Endodermal cell (in vitro differentiated cells): ENCODE measurements at places on chromosomes 16 and 17. TPM values are rescaled to one million over a fixed set of nuclear protein-coding genes. Genes with fewer than 3 reads are reported as not detected.

DNA sequence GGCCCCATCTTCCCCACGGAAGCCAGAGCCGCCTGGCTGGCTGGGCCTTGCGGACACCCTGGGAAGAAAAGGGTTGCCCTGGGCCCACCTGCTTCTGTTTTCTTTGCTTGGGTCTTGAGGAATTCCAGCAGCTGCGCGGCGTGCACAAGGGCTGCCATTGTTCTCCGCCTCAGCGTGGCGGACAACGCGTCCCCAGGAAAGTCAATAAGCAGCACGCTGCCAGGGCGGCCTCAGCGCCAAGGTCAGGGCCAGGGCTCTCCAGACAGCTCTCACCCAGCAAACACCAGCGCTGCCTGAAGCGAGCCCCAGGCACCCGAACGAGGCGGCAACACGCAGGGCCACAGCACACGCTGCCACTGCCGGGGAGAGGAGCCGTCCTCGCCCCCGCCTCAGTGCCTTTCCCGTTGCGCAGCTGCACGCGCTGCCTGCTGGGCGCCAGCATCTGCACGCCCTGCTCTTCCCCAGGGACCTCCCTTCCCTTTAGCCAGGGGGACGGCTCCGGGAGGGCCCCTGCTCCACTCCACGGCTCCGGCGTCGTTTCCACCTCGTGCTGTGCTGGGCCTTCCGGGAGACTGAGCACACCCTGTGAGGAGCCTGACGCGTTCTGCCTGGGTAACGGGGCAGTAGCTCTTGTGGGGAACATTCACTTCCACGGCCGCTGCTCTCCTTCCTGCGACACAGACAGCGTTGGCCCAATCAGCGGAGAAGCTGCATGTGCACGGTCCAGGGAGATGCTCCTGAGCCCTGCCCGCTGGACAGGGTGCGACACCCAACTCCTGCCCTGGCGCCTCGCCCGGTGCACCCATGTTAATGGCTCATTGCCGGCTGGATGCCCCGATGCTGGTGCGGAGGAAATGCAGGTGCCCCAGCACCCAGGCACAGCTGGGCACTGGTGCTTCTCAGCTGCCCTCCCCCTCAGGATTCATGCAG is 57.8 kb downstream of the LMF1 start:
- no peak for DNase-seq

The KRT36 gene
- not detected in 2 replicates for total RNA-seq

- no peak for DNase-seq
These were observed 7.2 kb upstream of the MTSS2 start for GRCh38 chr16:70692873-70693671.

- DNase-seq = no peak
These were observed 5.2 kb upstream of the TOB1 start for GRCh38 chr17:50871364-50871763.

DNA sequence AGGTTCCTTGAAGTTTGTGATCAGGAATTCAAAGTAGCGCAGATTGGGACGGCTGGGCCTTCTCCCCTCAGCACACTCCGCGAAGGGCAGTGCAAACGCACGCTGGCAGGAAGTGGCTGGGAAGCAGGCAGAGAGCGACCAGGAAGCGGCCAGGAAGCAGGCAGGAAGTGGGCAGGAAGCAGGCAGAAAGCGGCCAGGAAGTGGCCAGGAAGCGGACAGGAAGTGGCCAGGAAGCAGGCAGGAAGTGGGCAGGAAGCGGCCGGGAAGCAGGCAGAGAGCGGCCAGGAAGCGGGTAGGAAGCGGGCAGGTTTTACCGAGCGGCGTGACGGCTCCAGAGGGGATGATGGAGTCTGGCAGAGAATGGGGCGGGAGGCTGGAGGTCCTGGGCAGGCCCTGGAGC is 3.2 kb downstream of the DPEP1 start:
- DNase-seq = no peak

DNA sequence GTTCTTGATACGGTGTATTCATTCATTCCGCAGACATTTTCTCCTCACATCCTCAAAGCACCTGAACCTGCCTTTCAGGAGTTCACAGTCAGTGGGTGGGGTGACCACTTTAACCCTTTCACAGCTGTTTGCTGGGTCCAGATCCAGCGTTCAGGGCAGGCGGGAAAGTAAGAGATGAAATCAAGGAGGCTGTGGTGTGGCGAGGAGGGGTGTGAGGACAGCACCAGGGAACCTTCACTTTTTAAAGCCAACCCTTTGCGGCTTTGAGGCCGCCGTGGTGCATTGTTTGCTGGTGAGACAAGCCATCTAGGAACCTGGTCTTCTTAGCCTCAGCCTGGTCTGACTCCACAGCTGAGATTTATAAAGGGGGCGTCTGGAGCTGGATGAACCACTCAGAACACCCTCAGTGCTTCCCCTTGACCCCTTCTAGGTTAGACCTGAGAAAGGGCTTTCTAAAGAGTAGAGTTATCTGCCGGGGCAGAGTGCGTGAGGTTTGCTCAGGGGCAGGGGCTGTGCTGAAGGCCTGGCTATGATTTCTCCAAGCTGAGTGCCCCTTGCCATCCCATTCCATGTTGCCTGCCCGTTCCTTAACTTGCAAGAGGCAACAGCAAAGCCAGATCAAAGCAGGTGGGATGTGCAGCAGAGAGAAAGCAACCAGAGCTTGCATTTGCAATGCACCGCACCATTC is 933 bp downstream of the CCR7 start:
- peak; percentile 51 for DNase-seq

- no peak for DNase-seq
These were observed 3.5 kb downstream of the CHAD start for GRCh38 chr17:50465171-50465570.

DNA sequence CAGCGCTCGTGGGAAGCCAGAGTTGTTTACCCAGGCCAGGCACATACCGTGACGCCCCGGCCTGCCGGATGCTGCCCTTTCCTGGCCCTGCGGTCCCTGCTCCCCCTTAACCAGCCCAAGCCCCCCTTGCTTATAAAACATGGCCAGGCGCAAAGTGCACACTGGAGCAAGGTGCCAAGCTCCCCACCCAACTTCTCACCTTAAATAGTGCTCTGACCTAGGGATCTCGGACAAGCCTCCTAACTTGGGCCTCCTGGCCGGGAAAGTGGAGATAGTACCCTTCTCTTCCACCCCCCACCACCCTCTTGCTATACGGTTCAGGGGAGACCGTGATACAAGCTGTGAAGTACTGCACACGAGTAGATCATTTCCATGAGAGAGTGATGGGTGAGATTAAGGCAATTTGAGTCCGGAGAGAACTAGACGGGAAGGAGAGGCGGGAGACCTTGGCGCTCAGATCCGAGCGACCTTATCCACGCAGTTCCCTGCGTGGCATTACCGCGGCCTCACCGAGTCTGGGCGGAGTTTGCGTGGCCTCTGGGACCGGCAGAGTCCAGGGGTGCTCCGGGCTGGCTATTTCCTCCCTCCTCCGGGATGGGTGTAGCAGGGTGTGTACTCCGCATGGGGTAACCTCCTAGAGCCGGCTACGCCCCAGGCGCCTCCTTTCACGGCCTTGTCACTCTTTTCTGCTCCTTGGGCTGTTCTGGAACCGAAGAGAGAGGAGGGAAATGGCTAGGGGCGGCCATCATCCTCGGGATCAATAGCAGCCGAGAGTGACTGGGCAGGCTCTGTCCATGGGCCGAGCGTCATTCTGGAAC is 4.4 kb upstream of the LHX1 start:
- DNase-seq = peak; percentile 73

- no peak for DNase-seq
These were observed 26.8 kb downstream of the ACLY start for GRCh38 chr17:41892021-41892376.

GRCh38 chr16:69939821-69940585 is 11.1 kb upstream of the CLEC18A start:
- no peak for DNase-seq

The ZFHX3 gene
- total RNA-seq = 1.7 to 3.0 TPM (median 2.2 TPM) in 3 replicates

The HID1 gene
- total RNA-seq = 11.3 to 15.7 TPM (median 11.4 TPM) in 3 replicates

DNA sequence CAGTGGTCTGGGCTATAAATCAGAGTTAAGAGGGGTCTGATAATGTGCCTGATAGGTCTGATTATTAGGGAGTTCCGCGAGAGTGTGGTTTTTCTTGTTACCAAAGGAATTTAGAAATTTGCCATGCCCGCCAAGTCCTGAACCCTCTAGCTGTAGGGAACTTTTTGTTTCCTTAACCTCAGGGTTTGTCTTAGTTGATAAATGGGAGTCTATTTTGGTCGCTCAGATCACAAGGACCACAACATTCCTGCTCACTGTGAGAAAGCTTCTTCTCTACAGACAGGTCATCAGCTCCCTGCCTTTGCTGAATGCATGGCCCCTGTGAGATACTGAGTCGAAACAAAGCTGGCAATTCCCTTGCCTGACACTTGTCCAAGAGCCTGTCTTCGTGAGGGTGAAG is 497.8 kb downstream of the HS3ST4 start:
- DNase-seq = no peak

The HES7 gene
- 0.40 TPM in 1 of 2 replicates, not detected in the other for total RNA-seq

- DNase-seq = no peak
These were observed 81.0 kb upstream of the MYOCD start for GRCh38 chr17:12584727-12585126.

DNA sequence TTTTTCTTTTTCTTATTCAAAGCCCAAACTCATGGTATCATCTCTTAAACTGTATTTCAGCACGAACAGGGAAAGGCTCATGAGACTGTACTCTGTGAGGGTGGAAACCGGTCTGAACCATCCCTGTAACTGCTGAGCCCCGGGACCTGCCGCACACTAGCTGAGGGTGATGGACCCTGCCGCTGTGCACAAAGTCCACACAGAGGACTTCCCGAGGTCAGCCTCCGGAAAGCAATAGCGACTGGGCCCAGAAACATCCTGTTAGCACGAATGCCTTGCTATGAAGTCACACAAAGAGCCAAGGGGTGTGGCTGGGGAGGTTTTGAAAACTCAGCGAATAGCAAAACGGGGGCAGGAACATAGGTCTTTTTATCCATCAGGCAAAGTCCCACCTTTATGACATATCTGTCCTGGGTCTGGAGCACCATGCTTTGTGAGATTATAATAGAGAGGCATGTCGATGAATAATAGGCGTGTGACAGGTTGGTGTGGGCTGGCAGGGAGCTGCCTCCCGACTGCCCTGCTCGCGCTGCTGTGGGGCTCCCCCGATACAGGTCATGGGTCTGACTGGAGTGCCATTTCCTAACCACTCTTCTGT is 33.4 kb downstream of the CDK5R1 start:
- peak; percentile 83 for DNase-seq

The KRTAP4-3 gene
- not detected in 3 replicates for total RNA-seq

- peak; percentile 40 for DNase-seq
These were observed 1.7 kb downstream of the TNFRSF13B start for GRCh38 chr17:16969931-16970906.

The SCARF1 gene
- total RNA-seq = 0.68 and 0.75 TPM in 2 replicates

The UNC45B gene
- not detected in 2 replicates for total RNA-seq

The MRM3 gene
- total RNA-seq = 14.0 and 15.5 TPM in 2 replicates

The KRTAP2-2 gene
- total RNA-seq = not detected in 2 replicates

DNA sequence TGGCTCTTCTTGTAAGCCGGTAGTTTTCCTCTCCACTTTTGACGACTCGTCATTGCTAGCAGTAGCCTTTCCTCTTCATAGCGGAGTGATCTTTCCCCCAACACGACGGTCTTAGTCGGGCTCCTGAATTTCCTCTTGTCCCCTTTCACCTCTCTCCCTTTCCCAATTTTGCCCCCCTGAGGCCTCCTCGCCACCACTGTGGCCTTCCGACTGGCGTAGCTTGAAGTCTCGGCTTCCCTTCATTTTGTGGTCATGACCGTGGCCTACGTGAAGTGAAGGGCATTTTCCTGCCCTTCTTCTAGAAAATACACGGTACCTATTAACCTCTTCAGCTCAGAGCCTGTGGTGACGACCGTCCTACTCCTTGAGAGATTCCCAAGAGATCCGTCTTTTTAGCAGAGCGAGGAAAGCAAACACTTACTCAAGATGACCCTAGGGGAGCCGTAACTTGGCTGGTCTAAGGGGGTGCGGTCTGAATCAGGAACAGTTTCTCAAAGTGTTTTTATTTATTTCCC is 787 bp downstream of the PRKAR1A start:
- DNase-seq = peak; percentile 79
